Memory B cell (primary cell): ENCODE measurements at places on chromosomes 3 and 15.

DNA sequence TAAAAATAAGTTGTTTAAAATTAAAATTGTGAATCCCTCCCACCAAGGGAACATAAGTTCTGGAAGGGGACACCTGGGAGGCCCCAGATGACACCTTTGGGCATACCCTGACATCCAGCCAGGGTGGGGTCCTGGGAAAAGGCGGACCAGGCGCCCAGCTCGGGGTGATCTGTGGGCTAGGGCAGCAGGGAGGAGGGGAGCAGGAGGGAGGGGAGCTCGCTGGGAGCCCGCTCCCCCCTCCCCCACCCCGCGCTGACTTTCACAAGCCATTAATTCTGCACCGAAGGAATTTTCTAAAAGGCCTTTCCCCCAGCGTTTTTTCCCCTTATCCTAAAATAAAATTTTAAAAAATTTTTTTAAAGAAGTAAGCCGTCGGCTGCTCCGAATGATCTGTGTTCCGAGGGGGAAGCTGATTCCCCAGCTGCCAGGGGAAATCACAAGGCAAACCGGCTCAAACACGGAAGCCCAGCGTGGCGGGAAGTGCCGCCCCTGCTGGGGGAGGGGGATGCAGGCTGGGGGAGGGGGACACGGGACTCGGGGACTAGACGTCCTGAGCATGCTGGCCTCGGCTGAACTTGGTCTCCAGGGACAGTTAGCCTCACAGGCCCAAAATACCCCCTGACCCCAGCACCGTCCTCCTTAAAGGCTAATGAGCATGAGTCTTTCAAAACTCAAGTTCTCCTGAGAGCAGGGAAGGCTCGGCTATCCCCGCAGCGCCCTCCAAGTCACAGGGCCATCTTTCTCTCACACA lies 13.9 kb downstream of the PLXND1 start:
- DNase-seq: no peak

GRCh38 chr3:67998281-67998680 lies 343.9 kb upstream of the SUCLG2 start:
- no peak for DNase-seq

- DNase-seq: no peak
Measured at GRCh38 chr15:64687688-64688087, 87.7 kb downstream of the RBPMS2 start.

DNA sequence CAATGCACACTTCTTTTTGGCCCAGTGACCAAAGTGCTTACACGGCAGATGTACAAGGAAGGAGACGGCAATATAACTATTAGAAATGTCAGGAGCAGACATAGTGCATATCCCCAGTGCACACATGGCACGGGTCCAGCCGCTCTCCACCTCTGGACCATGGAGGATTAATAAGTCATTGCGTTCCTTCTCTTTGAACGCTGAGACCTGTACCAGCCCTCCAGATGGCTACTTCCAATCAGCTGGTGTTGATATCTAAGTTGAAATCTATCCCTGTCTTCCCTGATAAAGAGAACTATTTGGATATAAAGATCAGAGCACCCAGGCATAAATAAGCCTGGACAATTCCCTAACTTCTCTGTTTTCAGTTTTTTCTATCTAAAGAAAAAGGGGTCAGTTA lies 212.5 kb downstream of the CADPS start:
- no peak for DNase-seq

DNA sequence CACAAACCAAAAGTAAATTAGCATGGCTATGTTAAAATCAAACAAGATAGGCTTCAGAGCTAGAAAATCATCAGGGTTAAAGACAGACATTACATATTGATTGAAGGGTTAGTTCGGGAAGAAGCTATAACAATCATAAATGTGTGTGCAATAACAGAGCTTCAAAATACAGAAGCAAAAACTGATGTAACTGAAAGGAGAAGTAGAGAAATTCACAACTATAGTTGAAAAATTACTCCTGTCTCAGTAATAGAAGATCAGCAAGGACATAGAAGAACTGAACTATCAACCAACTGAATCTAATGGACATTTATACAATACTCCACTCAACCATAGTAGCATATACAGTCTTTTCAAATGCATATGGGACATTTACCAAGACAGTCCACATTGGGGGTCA lies 59.4 kb downstream of the MCTP2 start:
- DNase-seq: no peak

DNA sequence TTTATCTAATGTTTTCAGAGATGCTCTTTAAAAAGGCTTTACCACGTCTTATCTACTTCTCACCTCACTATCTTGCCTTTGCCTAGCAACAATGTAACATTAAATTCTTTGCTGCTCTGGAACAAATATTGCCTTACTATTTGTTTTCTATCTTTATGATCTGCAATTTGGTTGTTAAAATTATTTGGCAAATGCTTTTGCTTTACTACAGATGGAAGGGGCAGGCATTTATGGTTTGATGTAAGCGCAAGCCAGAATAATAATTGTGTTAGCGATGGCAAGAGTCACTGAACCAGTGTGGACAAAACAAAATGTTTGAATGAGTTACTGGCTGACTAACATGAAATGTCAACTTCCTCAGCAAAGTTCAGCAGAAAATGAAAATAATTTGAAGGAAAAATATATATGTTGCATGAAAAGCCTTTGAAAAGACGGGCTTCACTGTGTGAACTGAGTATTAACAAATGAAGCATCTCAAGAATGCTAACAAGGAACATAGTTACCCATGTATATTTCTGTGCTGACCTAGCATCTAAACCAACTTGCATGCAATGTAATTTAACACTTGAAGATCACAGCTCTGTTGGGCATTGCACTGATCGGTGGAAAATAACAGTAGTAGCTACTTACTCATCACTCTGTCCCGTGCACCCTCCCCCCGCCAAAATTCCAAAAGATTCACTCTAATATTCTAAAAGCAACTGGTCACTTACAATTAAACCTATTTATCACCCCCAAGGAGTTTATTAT lies 454.0 kb upstream of the ARHGEF26 start:
- no peak for DNase-seq

GRCh38 chr3:151579571-151580270 lies 118.9 kb upstream of the IGSF10 start:
- DNase-seq: no peak

DNA sequence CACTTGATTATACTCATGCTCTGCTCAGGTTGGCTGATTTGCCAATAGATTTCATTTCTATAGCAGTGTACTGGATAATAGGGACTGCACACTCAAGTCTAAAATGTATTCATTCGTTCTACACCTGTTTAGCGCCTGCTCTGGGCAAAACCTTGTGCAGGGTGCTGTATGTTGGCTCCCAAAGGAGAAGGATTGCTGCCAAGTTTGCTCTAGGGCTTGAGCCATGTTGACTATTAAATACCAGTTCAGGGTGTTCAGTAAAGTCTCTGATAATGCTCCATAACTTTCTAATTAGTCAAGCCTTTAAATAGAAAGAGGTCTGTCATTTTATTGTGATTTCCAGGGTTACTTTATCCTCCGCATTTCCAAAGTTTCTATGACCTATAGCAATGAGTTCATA lies 470.2 kb downstream of the MAGI1 start:
- DNase-seq: no peak

- no peak for DNase-seq
Measured at GRCh38 chr15:100926258-100926657, 7.1 kb downstream of the LRRK1 start.

- DNase-seq: no peak
Measured at GRCh38 chr3:143726727-143727126, 121.5 kb downstream of the SLC9A9 start.

GRCh38 chr3:11168881-11169805 lies 14.8 kb downstream of the HRH1 start:
- DNase-seq: no peak

GRCh38 chr15:59931646-59932261 lies 72.4 kb upstream of the FOXB1 start:
- DNase-seq: no peak

- DNase-seq: no peak
Measured at GRCh38 chr3:42159147-42159546, 68.0 kb downstream of the TRAK1 start.

GRCh38 chr3:8345398-8345797 lies 156.2 kb upstream of the LMCD1 start:
- no peak for DNase-seq

GRCh38 chr3:165852191-165852590 lies 15.0 kb upstream of the BCHE start:
- DNase-seq: no peak

DNA sequence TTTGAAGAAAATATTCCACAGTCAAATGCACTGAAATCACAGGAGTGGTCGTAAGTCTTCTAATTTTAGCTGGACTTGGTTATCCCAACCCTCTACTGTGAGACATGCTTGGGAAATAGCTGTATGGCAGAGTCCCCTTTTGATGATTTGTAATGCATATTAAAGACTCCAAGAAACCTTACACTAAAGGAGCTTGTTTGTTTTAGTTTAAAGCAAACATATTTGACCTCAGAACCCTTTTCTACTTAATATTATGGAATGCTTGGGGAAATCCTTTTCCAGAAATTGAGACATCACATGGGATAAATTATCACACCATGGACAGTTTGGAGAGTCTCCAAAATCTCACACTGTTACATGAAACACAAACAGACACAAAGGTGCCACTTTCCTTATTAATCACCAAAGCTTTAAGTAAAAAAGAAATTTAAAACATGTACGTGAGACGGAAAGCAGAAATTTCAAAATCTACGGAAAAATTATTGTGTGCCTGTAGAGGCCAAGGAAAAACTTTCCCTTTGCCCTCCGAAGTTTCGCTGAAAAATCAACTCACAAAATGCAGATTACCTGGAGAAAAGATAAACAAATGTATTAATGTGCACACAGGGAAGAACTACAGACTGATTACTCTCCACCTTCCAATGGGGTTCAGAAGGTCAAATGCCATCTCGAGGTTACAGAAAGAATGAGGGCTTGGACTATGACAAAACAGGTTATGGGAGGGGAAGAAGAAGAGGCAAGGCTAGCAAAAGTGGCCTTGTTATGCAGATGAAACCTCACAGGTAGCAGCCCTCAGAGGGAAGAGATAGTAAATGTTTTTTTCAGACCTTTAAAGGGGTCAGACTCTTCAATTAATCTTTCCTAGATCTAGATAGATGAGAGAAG lies 7.0 kb upstream of the CPB1 start:
- DNase-seq: no peak

- no peak for DNase-seq
Measured at GRCh38 chr3:116302087-116302747, 143.1 kb downstream of the LSAMP start.

- DNase-seq: no peak
Measured at GRCh38 chr3:101898752-101899169, 49.4 kb downstream of the NFKBIZ start.

DNA sequence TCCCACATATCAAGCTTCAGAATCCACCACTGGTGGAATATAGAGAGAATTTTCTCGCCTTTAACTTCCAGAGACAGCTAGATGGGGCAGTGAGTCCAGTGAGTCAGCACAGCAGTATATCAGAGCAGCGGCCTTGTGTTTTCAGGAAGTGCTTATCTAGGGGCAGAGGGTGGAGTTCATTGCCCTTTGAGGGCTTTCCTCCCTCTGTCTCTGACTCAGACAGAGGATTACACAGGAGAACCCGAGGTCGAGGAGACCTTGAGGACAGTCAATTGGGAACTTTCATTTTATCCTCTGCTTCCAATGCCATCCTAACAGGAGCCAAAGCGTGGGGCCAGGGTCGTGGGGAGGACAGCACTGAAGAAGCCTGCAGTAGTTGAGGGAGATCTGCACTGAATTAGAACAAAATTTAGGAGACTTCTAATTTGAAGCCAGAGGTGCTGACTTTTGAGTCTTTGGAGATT lies 109.6 kb upstream of the UMPS start:
- no peak for DNase-seq

DNA sequence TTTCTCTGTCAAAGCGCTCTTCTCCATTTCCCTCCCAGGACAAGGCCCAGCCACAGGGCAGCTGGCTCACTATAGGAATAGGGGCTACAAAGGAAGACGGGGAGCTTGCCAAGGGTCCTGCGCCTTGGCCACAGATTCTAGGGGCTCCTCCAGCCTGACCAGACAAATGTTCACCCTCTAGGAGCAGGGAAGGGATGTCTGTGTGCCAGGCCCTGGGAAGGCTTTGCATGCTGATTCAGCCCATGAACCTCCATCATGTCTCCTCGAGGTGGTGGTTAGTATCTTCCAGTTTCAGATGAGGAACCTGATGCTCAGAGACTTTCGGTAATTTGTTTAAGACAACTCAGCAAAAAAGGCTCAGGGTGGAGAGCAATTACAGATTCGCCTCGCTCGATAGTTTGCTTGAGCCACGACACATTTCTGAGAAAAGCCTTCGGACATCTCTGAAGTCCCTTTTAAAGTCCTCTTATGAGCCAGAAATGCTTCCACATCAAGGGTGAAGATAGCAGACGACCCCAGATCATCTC lies 110.0 kb downstream of the XXYLT1 start:
- no peak for DNase-seq

DNA sequence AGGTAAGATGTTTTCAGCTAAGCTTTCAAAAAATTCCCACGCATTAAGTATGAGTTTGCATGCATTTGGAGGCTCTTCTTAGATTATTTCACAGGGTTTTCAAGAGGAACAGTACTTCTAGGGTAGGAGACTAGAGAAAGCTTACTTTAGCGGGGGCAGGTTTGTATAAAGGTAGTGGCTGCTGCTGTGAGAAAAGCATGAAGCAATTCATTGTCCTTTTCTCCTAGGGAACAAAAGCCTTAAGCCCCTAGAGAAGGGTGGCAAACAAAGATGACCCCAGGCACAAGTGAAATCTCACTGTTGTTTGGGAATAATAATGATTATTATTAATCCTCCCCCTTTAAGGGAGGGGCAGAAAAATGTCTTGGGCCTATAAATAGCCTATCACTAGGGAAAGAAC lies 310.7 kb downstream of the DIPK2A start:
- DNase-seq: no peak

DNA sequence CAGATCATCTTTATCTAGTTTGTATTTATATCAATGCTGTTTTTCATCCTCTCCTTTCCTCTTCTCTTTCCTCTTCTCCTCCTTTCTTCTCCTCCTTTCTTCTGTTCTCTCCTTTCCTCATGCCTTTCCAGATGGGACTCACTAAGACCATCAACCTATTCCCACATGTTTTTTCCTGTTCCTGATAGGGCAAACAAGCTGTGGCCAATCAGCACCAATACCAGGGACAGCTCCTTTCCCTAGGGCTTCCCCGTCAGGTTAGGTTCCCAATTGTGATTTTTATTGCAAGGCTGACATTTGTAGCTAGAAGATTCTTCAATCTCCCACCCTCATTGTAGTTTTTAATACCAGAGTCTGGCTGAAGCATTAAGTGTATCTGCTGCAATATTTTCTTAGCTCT lies 76.3 kb upstream of the COL8A1 start:
- DNase-seq: no peak

- no peak for DNase-seq
Measured at GRCh38 chr3:350871-351371, 154.4 kb downstream of the CHL1 start.

- peak; percentile 91 for DNase-seq
Measured at GRCh38 chr15:45457641-45458539, 64.7 kb downstream of the SLC30A4 start.

DNA sequence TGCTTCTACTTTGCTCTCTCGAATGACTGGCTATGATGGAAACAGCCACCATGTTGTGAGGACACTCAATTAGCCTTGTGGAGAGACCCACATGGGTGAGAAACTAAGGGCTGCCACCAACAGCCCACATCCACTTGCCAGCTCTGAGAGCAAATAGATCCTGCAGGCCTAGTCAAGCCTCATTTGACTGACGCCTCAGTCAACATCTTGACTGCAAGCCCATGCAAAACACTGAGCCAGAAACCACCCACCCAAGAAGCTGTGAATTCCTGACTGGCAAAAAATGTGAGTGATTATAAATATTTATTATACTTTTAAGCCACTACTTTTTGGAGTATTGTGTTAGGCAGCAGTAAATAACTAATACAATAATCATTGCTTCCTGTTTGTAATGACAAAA lies 58.4 kb downstream of the NOX5 start:
- no peak for DNase-seq
